Epithelial cell of proximal tubule (primary cell): ENCODE measurements at places on chromosomes 3 and 15. TPM values are rescaled to one million over a fixed set of nuclear protein-coding genes. Genes with fewer than 3 reads are reported as not detected.

Gene PCNP
- 54.7 and 57.9 TPM in 2 replicates for total RNA-seq

Gene RASL12
- total RNA-seq: not detected in 2 replicates

Gene DUOXA2
- not detected in 2 replicates for total RNA-seq

Gene EPM2AIP1
- total RNA-seq: 3.8 and 4.6 TPM in 2 replicates

Gene LACTB
- 9.7 and 11.2 TPM in 2 replicates for total RNA-seq

Gene TMEM207
- total RNA-seq: not detected in 2 replicates

Gene EBLN2
- 1.1 and 1.7 TPM in 2 replicates for total RNA-seq

Gene PCLAF
- total RNA-seq: 65.5 and 107 TPM in 2 replicates

Gene TRIM59
- 33.0 and 49.8 TPM in 2 replicates for total RNA-seq

Gene PCBP4
- 102 and 120 TPM in 2 replicates for total RNA-seq

Gene TMEM158
- 5.0 and 5.7 TPM in 2 replicates for total RNA-seq

Gene LHFPL4
- not detected in 2 replicates for total RNA-seq

Gene LIPC
- 1.1 and 12.9 TPM in 2 replicates for total RNA-seq

Gene PAQR5
- 9.5 and 10.1 TPM in 2 replicates for total RNA-seq

Gene CHSY1
- total RNA-seq: 14.4 and 19.2 TPM in 2 replicates

Gene ZNF860
- 0.29 and 3.2 TPM in 2 replicates for total RNA-seq

Gene SYNPR
- total RNA-seq: not detected in 2 replicates

Gene ALPK3
- 24.7 and 30.8 TPM in 2 replicates for total RNA-seq

Gene ZNF774
- total RNA-seq: 1.1 and 5.9 TPM in 2 replicates

Gene FMN1
- total RNA-seq: 2.7 and 4.3 TPM in 2 replicates

Gene LIPH
- total RNA-seq: 1.8 and 1.9 TPM in 2 replicates

Gene ACP3
- 0.46 TPM in 1 of 2 replicates, not detected in the other for total RNA-seq

Gene SAMD7
- not detected in 2 replicates for total RNA-seq

Gene NUP210
- 40.1 and 56.9 TPM in 2 replicates for total RNA-seq

Gene HESX1
- 0.14 TPM in 1 of 2 replicates, not detected in the other for total RNA-seq

Gene OXTR
- total RNA-seq: 5.9 and 8.4 TPM in 2 replicates

Gene PRSS50
- not detected in 2 replicates for total RNA-seq

Gene RETNLB
- not detected in 2 replicates for total RNA-seq

Gene ECE2
- not detected in 2 replicates for total RNA-seq

Gene PLA2G4E
- not detected in 2 replicates for total RNA-seq

Gene ROBO1
- total RNA-seq: 19.4 and 21.6 TPM in 2 replicates

Gene FAM174B
- total RNA-seq: 9.3 and 9.6 TPM in 2 replicates

Gene CSTA
- not detected in 2 replicates for total RNA-seq

Gene GPR149
- total RNA-seq: not detected in 2 replicates

Gene CTXN2
- total RNA-seq: not detected in 2 replicates

Gene ST8SIA2
- total RNA-seq: 5.6 and 6.3 TPM in 2 replicates

Gene POC1A
- 15.7 and 35.6 TPM in 2 replicates for total RNA-seq

Gene CHRFAM7A
- total RNA-seq: 0.07 TPM in 1 of 2 replicates, not detected in the other

Gene ZNF501
- 1.7 and 2.4 TPM in 2 replicates for total RNA-seq

Gene TMCO5A
- not detected in 2 replicates for total RNA-seq

Gene PRRT3
- total RNA-seq: 1.3 and 2.4 TPM in 2 replicates

Gene TCAIM
- total RNA-seq: 20.9 and 25.0 TPM in 2 replicates

Gene FAM227B
- 3.2 and 6.6 TPM in 2 replicates for total RNA-seq

Gene NRG4
- not detected in 2 replicates for total RNA-seq

Gene SOX2
- not detected in 2 replicates for total RNA-seq

Gene CCDC51
- 22.0 and 26.9 TPM in 2 replicates for total RNA-seq

Gene MRPS25
- total RNA-seq: 27.0 and 39.5 TPM in 2 replicates

Gene NEDD4
- total RNA-seq: 15.6 and 25.3 TPM in 2 replicates

Gene CD96
- total RNA-seq: 0.14 TPM in 1 of 2 replicates, not detected in the other

Gene TEX55
- 0.06 TPM in 1 of 2 replicates, not detected in the other for total RNA-seq

Gene RTP3
- not detected in 2 replicates for total RNA-seq

Gene RNF168
- total RNA-seq: 14.0 and 17.5 TPM in 2 replicates

Gene STXBP5L
- not detected in 2 replicates for total RNA-seq

Gene CCRL2
- not detected in 2 replicates for total RNA-seq
